ENCODE measurements at places on chromosomes 4 and X. TPM values are rescaled to one million over a fixed set of nuclear protein-coding genes. Genes with fewer than 3 reads are reported as not detected.

- no peak for DNase-seq
These were observed 227.6 kb upstream of the HDX start for GRCh38 chrX:84729809-84730208.

GRCh38 chr4:76558396-76559235, 123.6 kb downstream of the SHROOM3 start:
- no peak for DNase-seq

DNA sequence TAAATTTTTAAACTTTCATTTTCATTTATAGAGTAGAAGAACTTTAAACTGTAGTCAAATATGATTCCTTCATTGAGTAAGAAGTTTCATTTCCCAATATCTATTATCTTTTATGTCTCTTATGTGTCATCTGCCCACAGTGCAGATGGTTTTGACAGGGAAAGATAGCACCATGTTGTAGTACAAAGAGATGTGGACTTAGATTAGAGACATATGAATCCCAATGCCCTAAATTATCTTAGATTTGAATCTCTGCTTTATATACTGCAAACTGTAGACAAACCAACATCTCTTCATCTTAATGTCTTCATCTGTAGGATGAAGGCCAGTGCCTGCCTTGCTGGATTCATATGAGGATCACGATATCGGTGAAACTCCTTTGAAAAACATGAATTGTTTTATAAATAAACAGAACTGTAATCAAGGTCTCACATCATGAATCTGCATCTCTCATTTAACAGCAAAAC, 217.5 kb downstream of the BANK1 start:
- no peak for DNase-seq

Gene THAP9
- total RNA-seq = 7.6 TPM

Gene TLL1
- 1.5 TPM for total RNA-seq
